GM12878 (cell line): ENCODE measurements at places on chromosomes 7 and 10.

DNA sequence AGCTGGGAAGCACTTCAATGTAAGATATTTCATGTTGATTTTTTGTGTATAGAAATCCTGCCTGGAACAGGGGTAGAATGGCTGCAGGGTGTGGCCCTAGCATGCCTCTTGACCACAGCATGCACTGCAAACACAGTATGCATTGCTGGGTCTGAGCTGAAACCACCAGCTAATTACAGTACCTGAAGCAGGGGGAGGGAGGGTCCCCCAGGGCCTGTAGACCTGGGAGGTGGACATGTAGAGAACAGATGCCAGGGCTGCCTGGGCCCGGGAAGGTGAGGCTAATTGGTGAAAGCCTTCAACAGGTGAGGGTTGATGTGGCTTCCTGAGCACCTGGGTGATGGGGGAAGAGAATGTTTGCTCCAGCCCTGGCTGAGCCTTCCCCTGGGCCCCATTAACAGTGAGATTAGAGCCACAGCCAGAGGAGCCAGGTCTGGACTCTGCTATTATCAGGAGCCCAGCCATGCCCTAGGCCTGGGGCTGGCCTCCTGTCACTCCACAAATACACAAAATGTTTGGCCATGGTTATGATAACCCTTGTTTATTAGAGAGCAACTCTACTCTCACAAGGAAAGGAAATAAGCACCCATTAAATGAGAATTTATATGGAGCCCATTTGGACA lies 83.3 kb downstream of the PLXNA4 start:
- no peak for DNase-seq
- H3K27me3 ChIP-seq, result peaks cover 3% of the 10 kb centered on the region; the same call in 1 of the 2 replicates
- H3K27ac ChIP-seq, result no peak overlapping the region
- H3K36me3 ChIP-seq, result no peaks in the 10 kb centered on the region

GRCh38 chr7:7329326-7329725 lies 147.0 kb downstream of the C1GALT1 start:
- H3K27ac ChIP-seq, result no peak overlapping the region
- no peaks in the 10 kb centered on the region for H3K27me3 ChIP-seq
- no peak for DNase-seq

GRCh38 chr7:129530795-129531391 lies 28.6 kb downstream of the SMKR1 start:
- no peaks in the 10 kb centered on the region for H3K27me3 ChIP-seq
- no peak overlapping the region for H3K27ac ChIP-seq
- no peaks in the 10 kb centered on the region for H3K36me3 ChIP-seq
- H3K4me1 ChIP-seq, result no peaks in the 10 kb centered on the region
- no peak for DNase-seq
- H3K4me3 ChIP-seq, result no peak overlapping the region

GRCh38 chr10:71137701-71138100 lies 74.7 kb upstream of the UNC5B start:
- no peak overlapping the region for H3K4me3 ChIP-seq
- DNase-seq, result no peak
- no peaks in the 10 kb centered on the region; the same call in 1 of the 2 replicates for H3K4me1 ChIP-seq
- no peak overlapping the region for H3K27ac ChIP-seq
- H3K36me3 ChIP-seq, result no peaks in the 10 kb centered on the region
